ENCODE measurements at places on chromosomes 5 and 9. TPM values are rescaled to one million over a fixed set of nuclear protein-coding genes. Genes with fewer than 3 reads are reported as not detected.
A peak's percentile ranks its signal among the peaks of the same experiment; 100 is the strongest.

DNA sequence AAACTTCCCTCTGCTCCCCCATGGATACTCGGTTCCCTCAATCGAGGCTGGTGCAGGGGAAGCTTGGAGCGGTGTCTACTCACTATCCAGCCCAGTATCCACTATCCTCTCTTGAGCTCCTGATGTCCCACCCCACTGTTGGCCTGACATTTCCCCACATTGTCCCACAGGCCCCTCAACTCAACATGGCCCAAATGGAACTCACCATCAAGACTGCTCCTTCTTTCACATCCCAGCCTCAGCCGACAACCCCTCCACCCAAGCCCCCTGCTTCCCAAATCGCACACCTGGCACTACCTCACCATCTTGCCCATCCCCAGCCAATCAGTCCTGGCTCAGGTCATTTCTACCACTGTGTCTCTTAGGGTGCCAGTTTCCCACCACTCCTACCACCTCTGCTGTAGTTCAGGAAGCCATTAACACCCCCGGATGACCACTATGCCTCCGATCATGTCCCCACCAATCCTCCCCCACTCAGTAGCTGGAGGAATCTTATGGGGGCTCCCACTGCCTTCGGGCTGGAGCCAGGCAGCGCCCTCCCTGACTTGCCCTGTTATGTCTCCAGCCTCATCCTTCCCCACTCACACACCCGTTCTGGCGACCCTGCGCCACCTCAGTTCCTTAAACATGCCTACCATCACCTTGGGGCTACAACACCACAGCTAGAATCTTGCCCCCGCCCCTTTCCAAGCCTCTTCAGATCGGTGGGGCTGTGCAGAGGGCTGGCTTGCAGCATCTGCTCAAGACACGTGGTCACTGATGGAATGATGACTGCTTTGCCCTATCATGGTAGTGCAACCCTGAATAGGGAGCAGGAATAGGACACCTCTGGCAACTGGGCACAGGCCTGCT is 273.6 kb downstream of the FSTL4 start:
- DNase-seq: no peak

DNA sequence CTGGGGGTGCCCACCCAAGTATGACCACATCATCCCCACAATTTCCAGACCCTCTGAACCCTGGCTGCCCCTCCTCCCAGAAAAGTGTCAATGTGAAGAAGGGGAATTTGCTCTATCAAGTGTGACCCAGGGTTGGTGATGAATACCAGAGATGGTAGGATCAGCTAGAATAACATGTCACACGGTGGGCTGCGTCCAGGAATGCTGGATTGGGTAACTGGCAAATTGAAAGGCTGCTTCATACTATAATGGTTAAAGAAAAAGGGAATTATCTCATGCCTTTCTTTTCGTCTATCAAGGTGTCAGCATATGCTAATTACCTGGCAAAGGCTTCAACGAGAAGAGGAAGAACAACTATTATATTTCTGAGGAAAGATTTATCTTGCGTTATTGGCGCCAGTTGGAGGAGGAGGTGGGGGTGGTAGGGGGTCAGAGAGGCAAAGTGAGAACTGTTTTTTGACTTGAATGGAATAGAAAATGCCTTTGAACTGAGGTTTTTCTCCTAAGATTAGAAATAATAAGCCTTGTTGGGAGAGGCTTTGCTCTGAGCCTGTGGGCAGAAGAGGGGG is 27.8 kb upstream of the ARAP3 start:
- DNase-seq: no peak

ANKRD20A1 gene
- total RNA-seq: not detected

ST8SIA4 gene
- total RNA-seq: 17.3 TPM

DNAJC25 gene
- total RNA-seq: 6.4 TPM

GRCh38 chr9:74770508-74771261 is 117.0 kb downstream of the TRPM6 start:
- DNase-seq: peak; percentile 26

RLN1 gene
- total RNA-seq: 0.91 TPM

PGM5 gene
- not detected for total RNA-seq

- no peak for DNase-seq
Observed at GRCh38 chr5:114089259-114089658, 272.6 kb upstream of the KCNN2 start.

SPATA31C1 gene
- not detected for total RNA-seq

DNA sequence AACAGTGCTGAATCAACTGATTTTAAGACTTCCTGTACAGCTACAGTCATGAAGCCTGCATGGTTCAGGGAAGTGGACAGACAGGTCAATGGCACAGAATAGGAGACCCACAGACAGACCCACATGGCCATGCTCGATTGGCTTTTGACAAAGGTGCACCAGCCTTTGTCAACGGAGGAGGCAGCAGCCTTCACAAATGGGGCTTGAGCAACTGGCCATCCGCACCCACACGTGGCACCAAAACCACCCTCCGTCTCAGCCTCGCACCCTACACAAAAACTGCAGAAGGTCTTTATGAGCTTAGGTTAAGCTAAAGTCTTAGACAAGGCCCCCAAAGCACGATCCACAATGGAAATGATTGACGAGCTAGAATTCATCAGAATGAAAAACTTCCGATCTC is 59.5 kb upstream of the UBAC1 start:
- no peak for DNase-seq

PCDHA4 gene
- not detected for total RNA-seq

- DNase-seq: no peak
Observed at GRCh38 chr5:172911628-172911880, 47.7 kb upstream of the RPL26L1 start.

All from activated naive CD8-positive, alpha-beta T cell treated with anti-CD3 and anti-CD28 coated beads for 36 hours (primary cell).